ENCODE measurements at places on chromosomes 12 and 14. TPM values are rescaled to one million over a fixed set of nuclear protein-coding genes. Genes with fewer than 3 reads are reported as not detected.

DNA sequence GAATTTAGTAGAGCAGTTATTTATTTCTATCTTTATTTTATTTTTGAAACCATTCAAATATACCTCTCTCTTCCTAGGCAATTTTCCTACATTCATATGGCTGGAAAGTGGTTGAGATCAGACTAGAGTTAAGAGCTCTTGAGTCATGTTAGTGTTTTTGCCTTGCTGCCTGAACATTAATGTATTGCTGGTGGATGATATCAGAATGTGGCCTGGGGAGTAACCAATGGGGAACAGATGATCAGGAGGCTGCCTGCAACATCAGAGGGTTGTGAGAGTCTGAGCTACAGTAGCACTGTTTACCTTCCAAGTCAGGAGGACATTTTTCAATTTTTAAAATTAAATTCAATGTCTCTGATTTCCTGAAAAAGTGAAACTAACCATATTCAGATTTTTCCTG, 166.3 kb upstream of the TRHDE start:
- no peak for DNase-seq

- no peak for DNase-seq
These were observed 56.6 kb downstream of the SH2B3 start for GRCh38 chr12:111462210-111462769.

DNA sequence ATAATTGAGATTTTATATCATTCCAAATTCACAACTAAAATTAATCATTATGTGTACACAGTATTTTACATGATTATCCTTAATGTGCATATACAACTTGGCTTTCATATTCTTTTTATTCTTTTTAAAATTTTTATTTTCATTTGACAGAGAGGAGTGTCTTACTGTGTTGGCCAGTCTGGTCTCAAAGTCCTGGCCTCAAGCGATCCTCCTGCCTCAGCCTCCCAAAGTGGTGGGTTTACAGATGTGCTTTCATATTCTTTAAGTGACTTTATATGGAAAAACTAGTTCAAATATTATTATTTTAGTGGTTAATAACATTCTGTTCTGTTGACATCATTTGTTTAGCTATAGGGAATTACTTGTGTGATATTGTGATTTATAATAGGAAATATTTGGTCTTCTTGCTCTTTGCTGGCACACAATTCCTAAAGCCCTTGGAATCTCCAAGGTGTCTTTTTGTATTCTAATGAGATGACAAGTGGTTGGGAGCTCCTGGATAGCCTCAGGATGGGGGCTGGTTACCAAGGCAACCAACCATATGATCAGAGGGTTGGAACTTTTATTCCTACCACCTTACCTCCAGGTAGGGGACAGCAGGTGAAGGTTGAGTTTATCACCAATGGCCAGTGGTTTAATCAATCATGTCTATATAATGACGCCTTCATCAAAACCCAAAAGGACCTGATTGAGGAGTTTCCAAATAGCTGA, 16.0 kb upstream of the ZNF410 start:
- DNase-seq, result no peak

Gene REP15
- total RNA-seq, result 3.5 TPM

Data from HT1080 (cell line).